ENCODE measurements at places on chromosomes 5 and 9.

DNA sequence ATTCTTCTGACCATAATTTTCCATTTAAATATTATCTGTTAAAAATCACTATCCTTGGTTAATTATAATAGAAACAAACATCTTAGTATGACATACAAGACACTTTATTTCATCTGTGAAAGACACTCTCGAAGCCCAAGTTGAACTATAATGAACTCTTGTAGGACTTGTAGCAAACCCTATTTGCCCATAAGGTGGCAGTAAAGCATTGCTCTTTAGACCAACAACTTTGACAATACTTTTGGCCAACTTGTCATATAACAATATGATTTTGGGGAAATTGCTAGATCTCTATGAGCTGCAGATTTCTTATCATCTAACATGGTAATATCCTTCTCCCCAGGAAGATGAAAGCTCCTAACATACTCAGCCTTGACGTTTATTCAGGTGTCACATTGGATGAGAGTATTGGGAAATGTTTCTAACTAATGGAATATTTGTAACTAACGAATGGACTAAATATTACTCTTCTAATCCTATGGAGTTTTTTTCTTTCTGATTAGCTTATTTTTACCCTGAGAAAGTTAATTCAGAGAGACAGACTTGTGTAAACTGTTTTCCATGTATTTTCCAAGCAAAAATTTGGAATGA, 11.0 kb downstream of the SPINK14 start:
- DNase-seq: peak; percentile 56

- no peak for DNase-seq
Measured at GRCh38 chr9:25453875-25454274, 224.4 kb downstream of the TUSC1 start.

GRCh38 chr5:39080168-39080567, 6.0 kb upstream of the RICTOR start:
- DNase-seq: no peak

DNA sequence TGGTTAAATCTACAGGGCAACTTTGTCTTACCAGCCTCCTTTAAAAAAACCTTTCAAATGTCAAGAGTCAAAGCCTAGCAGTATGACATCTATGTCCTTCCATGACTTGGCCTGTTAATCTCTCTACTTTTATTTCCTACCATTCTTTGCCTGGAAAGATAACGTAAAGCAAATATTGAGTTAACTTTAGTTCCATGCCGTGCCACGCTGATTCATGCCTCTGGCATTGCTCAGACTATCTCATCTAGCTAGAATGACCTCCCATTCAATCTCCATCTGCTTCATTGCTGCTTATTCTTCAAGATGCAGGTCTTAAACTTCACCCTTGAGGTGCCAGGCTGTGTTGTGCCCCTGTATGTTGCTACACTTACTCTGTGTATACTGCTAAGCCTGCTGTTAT, 729.8 kb downstream of the EFNA5 start:
- DNase-seq: no peak

- DNase-seq: no peak
Measured at GRCh38 chr5:179345433-179346321, at the start of gene ADAMTS2. Gene ADAMTS2, minus strand, starts transcription at chr5:179345461. Its CDS starts 133 bp downstream, at chr5:179345328.

DNA sequence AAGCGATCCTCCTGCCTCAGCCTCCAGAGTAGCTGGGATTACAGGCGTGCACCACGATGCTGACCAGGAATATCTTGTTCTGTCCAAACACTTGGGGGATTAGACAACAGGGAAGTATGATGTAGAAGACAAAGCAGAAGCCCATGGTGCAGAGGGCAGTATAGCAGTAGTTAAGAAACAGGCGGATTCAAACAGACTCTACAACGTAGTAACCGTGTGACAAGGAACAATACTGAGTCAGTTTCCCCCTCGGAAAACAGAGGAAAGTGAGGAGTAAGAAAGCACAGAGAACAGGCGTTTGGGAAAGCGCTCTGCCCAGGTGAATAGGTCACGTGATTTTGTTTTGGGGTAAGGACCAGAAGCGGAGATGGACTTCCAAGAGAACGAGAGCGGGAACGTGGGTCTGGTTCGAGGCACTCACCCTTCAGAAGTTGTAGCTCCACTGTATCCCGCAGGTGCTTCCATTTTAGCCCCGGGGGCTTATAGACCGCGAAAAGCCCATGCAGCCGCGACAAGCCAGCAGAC, 306 bp downstream of the TRUB2 start:
- no peak for DNase-seq

- DNase-seq: no peak
Measured at GRCh38 chr9:75360252-75360651, 271.9 kb downstream of the OSTF1 start.

DNA sequence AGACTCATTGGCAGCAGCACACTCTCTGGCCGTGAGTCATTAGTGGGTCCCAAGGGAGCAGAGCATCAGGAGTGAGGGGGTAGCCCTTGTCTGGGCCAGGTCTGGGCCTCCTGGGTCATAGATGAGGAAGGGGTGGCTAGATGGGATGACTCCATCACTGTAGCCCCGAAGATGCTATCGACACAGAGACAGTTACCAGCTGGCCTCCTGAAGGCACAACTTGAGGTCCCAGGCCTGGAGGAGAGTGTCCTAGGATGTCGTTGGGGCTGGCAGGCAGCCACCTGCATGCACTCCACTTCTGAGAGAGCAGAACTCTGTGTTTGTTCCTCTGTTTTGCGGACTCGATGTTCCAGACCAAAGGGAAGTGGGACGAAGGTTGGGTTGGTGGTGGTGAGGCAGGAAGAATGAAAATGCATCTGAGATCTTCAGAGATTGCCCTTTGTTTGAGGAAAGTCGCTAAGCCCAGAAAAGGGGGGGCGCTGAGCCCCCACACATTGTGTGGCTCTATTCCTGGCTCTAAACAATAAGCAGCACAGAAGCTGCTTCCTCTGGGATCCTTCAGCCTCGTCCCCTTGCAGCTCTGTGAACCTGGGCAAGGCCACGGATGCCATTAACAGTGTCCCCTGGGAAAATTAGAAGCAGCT, 4.7 kb downstream of the BTNL9 start:
- no peak for DNase-seq

DNA sequence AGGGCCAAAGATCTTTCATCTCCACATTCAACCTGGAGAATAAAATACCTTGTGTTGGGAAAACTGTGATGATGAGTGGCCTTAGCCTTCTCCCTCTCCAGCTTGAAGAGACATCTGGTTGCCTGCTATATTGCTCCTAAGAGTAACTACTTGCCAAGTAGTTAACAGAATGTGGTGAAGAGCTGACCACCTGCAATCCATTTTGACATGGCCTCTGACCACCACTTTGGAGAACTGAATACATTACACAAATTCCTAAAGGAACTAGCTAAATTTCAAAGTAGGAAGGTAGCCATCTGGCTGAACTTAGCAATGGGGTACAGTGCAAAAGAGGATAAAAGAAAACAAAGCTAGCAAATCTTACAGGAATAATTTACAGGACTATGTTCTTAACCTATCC, 7.2 kb downstream of the TBCA start:
- DNase-seq: no peak

DNA sequence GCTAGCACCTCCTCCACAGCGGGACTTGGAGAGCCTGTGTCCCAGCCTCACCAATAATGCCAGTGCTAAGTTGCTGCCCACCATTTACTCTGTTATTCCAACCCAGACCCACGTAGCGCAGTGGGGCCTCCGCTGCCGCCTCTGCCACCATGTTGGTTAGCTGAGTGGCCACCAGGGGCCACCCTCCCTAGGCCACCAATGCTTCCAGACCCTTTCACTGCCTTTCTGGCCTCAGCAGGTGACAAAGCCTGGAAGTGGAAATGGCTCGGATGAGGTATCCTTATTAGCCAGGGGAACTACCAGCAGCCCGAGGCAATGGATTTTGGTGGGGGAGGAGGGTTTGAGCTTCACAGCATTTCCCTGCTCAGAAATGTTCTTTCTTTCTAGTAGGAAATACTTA, 110.1 kb downstream of the OSTF1 start:
- DNase-seq: no peak

DNA sequence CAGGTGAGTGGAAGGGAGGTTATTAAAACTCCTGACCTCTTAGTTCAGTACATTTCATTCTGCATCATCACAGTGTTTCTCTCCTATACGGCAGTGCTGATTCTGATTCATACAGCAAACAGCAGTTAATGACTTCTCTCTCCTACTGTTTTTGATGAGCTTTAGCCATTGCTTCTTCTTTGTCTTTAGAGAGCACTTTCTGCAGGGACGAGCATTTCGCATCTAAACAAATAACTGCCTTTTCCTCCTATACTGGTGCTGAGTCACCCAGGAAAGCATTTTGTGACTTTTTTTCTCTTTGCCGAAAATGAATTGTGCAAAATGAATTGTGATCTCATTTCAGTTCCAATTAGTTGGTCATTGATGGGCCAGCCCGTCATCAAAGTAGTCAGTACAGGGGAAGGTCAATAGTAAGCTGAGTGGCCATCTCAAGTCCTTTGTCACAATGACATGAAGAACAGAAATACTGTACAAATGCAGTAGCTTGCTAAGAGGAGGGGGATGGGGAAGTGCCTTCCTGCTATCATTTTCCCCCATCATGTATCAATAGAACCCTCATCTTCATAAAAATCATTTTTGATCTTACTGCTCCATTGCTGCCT, 98.5 kb downstream of the INSYN2B start:
- no peak for DNase-seq

GRCh38 chr5:8650186-8650585, 781.2 kb downstream of the MTRR start:
- no peak for DNase-seq

DNA sequence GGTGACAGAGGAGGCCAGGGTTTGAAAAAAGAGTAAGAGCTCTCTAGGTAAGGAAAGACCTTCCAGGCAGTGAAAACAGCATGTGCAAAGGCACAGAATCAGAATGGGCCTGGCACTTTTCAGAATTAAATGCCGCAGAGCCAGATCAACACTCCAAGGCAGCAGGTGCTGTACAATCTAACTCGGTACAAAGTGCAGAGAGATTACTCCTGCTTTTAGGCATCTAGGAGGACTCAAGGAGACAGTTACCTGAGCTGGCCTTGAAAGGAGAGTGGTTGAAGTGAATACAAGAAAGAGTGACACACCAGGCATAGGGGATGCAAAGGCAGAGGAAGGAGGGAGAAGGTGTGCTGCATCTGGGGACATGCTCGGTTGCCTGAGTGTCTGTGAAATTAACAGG, 21.5 kb downstream of the HRH2 start:
- no peak for DNase-seq

GRCh38 chr5:171969288-171969880, 37.1 kb downstream of the FBXW11 start:
- no peak for DNase-seq

DNA sequence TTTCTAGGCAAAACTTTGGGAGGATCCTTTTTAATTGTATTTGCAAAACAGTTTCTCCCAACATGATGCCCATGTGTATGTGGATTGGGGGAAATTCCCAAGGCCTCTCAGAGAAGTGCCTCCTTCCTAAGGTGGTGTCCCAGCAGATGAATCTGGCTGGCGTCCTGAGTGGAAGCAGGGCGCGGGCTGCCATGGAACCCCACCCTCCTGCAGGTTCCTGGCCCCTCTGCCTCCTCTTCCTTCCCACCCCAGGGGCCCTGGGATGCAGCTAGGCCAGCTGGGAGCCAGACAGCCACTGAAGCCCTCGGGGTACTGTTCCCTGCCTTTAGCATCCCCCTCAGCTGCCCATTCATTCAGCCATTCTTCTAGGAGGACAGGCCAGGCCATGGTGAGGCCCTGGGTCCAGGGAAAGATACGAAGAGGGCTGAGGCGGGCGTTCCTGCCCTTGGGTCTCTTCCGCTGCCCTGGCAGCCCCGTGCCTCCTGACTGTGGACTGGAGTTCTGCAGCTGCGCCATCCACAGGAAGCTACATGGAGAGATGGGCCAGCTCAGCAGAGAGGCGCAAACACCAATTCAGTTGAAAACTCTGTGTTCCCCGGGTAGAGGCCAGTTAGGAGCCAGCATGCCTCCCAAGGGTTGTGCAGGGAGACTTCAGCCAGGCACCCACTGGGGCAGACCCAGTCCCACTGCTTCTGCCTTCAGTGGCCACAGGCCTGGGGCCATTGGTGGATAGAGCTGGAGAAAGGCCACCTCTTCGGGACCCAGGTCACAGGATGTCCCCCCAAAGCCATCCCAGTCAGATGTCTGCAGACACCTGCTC, 36.5 kb downstream of the ADAMTS2 start:
- DNase-seq: no peak

DNA sequence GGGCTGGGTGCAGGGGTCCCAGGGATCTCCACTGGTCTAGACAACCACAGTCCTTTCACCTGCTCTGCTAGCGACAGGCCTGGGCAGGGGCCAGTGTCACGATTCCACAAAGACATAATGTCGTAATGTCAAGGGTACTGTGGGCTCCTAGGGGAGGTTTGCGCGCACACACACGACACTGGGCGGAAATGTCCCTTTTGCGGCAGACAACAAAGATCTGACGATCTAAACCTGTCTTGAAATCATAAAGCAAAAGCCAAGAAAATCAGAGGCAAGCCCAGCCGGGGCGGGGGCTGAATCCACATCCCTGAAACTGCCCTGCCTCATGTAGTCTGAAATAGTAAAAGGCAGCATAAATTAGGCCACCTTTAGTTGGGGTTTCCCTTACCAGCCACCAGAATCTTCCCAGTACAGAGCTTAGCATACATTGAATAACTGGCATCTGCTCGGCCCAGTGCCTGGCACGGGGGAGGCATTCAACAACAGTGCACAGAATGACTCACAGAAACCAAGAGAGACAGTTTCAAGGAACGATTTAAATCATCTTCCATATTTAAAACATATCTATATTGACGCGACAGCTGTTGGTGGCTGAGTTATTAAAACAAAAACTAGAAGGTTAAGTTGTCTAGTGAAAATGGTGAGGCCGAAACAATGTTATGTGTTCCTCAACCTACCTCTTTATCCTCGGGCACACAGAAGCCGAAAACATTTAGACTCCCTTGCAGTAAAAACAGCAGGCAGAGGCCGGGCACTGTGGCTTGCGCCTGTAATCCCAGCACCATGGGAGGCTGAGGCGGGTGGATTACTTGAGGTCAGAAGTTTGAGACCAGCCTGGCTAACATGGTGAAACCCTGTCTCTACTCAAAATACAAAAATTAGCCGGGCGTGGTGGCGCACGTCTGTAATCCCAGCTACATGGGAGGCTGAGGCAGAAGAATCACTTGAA, 151.0 kb downstream of the MYO10 start:
- no peak for DNase-seq

- DNase-seq: no peak
Measured at GRCh38 chr9:127121628-127122175, 733 bp downstream of the ANGPTL2 start.

- DNase-seq: no peak
Measured at GRCh38 chr5:139377226-139377625, 5.9 kb downstream of the SLC23A1 start.

GRCh38 chr9:36870960-36871359, 163.1 kb downstream of the PAX5 start:
- DNase-seq: no peak

DNA sequence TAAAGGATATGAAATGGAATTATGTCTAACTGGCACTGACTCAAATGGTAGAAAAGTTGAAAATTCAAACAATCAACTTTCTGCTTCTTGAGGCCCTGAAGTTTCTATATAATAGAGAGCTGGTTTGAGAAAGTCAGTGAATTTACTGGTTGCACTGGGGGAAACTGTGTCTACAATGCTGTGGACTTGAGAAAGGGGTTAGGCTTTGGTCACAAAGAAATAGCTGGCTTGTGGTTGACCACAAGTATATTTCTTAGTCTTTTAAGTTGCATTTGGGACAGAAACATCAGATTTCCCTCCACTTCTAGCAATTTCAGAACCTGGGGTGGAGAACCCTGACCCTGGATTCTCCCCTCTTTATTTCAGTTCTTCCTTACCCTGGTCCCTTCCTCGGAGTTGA, 192.6 kb upstream of the ACTBL2 start:
- DNase-seq: no peak
